ENCODE measurements at places on chromosomes 16 and 17. TPM values are rescaled to one million over a fixed set of nuclear protein-coding genes. Genes with fewer than 3 reads are reported as not detected.
A peak's percentile ranks its signal among the peaks of the same experiment; 100 is the strongest.

- no peak for DNase-seq
Observed at GRCh38 chr16:17362183-17362582, 108.6 kb downstream of the XYLT1 start.

DNA sequence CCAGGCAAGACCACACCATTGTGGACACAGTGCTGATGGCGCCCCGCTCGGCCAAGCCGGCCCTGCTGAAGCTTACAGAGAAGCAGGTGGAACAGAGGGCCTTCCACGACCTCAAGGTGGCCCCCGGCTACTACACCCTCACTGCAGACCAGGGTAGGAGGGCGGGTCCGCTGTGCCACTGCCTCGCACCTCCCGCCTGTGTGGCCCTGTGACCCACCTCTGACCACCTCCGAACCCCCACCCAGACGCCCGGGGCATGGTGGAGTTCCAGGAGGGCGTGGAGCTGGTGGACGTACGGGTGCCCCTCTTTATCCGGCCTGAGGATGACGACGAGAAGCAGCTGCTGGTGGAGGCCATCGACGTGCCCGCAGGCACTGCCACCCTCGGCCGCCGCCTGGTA, 21.1 kb downstream of the ITGB4 start:
- no peak for DNase-seq

- DNase-seq = no peak
Observed at GRCh38 chr16:49499869-49500610, 126.4 kb downstream of the C16orf78 start.

DNA sequence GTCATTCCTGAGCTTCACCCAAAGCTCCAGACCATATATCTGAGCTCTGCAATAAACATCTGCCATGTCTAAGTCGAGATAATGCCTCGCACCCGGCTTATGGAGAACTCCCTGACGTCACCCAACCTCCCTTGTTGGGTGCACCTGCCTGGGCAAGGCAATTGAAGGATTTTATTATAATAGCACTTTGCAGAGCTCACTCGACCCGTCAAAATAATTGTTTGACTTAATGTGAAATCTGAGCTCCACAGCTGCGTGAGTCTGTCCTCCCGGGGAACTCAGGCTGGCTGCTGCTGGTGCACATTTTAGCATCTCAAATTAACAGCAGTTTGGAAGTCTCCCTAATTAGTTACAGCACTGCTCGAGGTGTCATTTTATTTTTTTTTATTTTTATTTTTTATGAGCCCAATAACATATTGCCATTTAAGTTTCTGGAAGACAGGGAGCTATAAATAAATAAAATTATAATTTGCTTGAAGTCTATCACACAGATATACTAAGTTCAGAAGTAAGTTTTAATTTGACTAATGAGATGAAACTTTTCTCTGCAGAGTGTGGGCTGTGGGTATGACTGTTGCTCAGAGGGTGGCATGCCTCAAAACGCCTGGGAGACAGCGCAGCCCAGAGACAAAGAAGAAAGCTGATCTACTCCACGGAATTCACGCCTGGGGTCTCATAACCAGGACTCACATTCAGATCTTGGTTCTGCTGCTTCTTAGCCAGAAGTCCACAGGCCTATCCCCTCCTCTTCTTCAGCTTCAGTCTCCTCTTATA, 401.4 kb upstream of the C16orf82 start:
- DNase-seq = no peak

- DNase-seq = no peak
Observed at GRCh38 chr16:80552277-80552676, 11.5 kb downstream of the DYNLRB2 start.

DNA sequence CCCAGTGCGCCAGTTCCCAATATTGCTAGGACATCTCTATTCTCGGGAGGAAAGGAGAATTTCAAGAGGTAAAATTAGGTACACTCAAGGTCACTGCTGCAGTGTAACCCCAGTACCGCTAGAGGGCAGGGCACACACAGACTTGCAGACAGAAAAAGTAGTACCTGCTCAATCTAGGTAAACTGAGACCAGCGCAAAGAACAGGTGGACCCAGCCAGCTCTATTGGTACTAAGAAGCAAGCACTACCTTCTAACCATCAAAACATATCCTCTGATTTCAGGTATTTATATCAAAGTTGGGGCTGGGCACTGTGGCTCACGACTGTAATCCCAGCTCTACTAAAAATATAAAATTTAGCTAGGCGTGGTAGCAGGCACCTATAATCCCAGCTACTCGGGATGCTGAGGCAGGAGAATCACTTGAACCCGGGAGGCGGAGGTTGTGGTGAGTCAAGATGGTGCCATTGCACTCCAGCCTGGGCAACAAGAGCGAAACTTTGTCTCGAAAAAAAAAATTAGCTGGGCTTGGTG, 3.6 kb upstream of the WDR81 start:
- DNase-seq = peak; percentile 73

The PDILT gene
- polyA plus RNA-seq = not detected

The KRT33A gene
- polyA plus RNA-seq = not detected

The KIF2B gene
- polyA plus RNA-seq = not detected

The SNTB2 gene
- polyA plus RNA-seq = 46.3 TPM
